ENCODE measurements at places on chromosomes 13 and 19. TPM values are rescaled to one million over a fixed set of nuclear protein-coding genes. Genes with fewer than 3 reads are reported as not detected.

- DNase-seq = no peak
Observed at GRCh38 chr13:32989290-32989667, 26.9 kb upstream of the KL start.

Gene COL5A3
- polyA plus RNA-seq = 5.9 TPM

- DNase-seq = no peak
Observed at GRCh38 chr19:8611877-8612806, 1.6 kb upstream of the ADAMTS10 start.

Gene RLN3
- 0.71 TPM for polyA plus RNA-seq

- DNase-seq = no peak
Observed at GRCh38 chr19:3479177-3479833, 1.0 kb downstream of the SMIM24 start.

Data from brain (organoid and tissue), 16 donors.